ENCODE measurements at places on chromosomes 1 and 21. TPM values are rescaled to one million over a fixed set of nuclear protein-coding genes. Genes with fewer than 3 reads are reported as not detected.

ITLN1 gene
- total RNA-seq: not detected

FNDC5 gene
- 28.5 TPM for total RNA-seq

NBPF4 gene
- total RNA-seq: not detected

PLPP3 gene
- 49.5 TPM for total RNA-seq

SERINC2 gene
- total RNA-seq: 18.4 TPM

GPR153 gene
- total RNA-seq: 38.2 TPM

TBX19 gene
- total RNA-seq: 0.34 TPM

HPDL gene
- total RNA-seq: 0.23 TPM

ASCL5 gene
- not detected for total RNA-seq

All from LHCN-M2 (cell line).